ENCODE measurements at places on chromosomes 6 and 20. TPM values are rescaled to one million over a fixed set of nuclear protein-coding genes. Genes with fewer than 3 reads are reported as not detected.
A peak's percentile ranks its signal among the peaks of the same experiment; 100 is the strongest.

Gene PTCHD4
- total RNA-seq, result not detected

Gene EYA2
- not detected for total RNA-seq

Gene KCNK16
- total RNA-seq, result not detected

Gene TBX18
- not detected for total RNA-seq

Gene MYO6
- total RNA-seq, result 5.8 TPM

Gene GJA10
- total RNA-seq, result not detected

DNA sequence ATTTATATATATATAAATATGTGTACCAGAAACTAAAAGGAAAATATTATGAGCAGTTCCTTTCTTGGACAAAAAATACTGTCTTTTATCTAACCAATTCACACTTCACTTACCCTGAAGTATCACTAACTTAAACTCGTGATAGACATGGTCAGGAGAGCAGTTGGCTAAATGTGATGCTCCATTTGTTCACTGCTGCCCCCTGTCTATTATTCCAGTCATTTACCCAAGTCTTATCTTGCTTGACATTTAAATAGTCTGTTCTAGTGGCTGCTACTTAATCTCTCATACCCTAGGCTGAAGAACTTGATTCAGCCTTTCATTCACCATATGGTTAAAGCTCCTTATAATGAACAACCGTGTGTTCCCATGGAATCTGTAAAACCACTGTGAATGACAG, 789.6 kb upstream of the EYS start:
- no peak for DNase-seq

GRCh38 chr6:166476634-166477215, 94.0 kb upstream of the MPC1 start:
- DNase-seq, result no peak

DNA sequence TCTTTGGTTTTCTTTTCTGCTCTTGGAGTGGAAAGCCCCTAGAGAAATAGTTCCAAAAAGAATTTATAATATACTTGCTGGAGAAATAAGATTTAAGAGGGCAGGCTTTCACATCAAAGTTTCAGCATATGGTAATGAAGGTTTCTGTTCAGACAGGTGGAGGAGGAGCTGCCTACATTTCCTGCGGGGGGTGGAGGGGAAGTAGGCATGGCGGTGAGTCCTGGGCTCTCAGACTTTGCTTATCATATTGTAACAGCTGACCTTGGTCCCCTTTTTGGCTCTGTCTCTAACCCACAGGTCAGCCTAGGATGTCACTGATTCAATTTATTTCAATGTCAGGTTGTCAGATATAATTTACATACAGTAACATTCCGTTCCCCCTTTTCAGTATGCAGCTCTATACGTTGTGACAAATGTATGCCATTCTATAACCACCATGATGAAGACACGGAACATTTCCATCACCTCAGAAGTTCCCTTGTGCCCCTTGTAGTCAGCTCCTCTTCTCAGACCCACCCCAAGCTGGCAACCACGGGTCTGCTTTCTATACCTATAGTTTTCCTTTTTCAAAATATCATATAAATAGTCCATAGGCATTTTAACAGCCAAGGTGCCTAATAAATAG, 77.6 kb upstream of the GGTLC1 start:
- DNase-seq, result peak; percentile 4

DNA sequence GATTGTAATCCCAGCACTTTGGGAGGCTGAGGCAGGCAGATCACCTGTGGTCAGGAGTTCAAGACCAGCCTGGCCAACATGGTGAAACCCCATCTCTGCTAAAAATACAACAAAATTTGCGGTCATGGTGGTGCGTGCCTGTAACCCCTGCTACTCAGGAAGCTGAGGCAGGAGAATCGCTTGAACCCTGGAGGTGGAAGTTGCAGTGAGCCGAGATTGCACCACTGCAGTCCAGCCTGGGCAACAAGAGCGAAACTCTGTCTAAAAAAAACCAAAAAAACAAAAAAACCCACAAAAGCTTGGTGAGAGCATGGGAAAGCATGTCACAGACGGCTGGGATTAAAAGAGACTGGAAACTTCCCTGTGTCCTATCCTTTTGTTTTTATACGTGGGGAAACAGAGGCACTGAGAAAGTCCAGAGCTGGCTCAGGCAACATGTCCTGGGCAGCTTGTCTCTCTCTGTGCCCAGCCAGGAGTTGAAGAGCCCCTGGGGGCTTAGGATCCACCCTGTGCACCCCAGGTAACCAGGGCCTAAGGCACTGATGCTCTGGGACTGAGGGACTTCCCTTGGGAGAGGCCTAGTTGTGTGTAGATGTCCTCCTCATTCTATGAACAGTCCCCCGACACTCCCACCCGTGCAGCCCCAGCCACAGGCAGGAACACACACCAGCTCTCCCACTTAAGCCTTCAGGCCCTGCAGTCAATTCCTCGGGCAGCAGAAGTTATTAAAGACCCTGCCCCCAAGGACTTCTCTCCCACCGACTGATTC, 16.0 kb downstream of the CD40 start:
- no peak for DNase-seq

DNA sequence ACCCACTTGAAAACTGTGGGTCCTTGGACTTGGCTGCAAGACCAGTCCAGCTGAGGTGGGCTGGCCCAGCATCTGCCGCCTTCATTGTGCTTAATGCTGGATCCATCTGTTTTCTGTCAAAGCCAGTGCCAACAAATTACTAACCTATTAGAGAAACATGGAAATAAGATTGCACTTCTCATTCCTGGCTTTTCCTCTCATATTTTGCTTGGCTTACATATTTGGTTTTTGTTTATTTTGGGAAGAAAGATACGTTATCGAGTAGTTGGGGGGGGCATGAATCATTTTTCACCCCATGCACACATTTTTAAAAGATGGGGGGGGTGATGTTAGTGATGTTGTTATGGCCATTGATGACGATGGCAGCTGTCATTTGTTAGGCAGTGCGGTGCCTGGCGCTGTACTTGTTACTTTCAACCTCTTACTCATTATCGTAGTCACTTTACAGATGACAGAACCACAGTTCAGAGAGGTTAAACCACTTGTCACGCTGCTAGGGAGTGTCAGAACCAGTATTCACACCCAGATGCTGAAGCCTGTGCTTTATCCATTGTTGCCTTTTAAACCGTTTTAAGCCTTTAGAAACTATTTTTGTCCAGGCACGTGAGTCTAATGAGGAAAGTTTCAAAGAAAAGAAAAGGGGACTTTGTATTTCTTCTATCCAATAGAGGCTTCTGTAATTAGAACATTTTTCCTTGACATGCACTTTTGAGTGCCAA, 180.0 kb downstream of the TMEM242 start:
- DNase-seq, result no peak

- no peak for DNase-seq
Observed at GRCh38 chr6:46453216-46453615, 38.0 kb downstream of the RCAN2 start.

GRCh38 chr20:1718604-1719384, 61.2 kb upstream of the SIRPG start:
- no peak for DNase-seq

GRCh38 chr6:148629592-148630465, 117.0 kb upstream of the UST start:
- no peak for DNase-seq

DNA sequence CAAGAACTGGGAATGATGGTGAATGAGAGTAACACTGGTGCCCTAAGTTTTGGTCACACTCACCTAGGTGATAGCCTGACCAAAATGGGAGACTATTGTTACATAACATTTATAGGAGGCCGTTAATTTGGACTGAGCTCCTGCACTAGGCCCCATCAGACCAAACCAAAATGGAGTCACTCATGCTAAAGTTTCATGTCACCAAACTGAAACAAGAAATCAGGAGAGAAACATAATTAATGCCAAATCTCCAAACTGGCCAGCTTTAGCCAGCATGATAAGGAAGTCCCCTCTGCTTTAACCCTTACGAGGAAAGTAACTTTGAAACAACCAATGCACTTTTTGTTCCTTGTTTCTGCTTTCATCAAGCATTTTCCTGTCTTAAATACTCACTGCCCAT, 110.9 kb upstream of the SLC22A16 start:
- DNase-seq, result no peak

DNA sequence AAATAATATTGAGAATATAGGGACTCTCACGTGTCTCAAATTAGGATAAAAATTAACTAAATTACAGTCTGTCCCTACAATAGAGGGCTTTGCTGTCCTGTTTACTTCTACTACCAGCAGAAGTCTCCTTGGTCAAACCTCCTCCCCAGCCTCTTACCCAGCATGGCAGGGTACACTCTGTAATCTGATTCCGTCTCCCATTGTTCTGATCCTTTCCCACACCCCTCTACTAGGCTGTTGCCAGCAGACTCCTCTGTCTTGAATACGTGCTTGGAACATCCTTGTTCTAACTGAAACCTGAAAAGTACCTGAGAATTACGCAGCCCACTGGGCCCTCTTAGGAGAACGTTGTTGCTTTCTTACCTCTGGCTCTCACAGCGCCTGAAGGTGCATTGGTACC, 112.2 kb upstream of the PREP start:
- DNase-seq, result no peak

GRCh38 chr20:1823450-1823844, 71.8 kb upstream of the SIRPA start:
- DNase-seq, result no peak

GRCh38 chr20:15638816-15639215, 934.4 kb downstream of the KIF16B start:
- no peak for DNase-seq

DNA sequence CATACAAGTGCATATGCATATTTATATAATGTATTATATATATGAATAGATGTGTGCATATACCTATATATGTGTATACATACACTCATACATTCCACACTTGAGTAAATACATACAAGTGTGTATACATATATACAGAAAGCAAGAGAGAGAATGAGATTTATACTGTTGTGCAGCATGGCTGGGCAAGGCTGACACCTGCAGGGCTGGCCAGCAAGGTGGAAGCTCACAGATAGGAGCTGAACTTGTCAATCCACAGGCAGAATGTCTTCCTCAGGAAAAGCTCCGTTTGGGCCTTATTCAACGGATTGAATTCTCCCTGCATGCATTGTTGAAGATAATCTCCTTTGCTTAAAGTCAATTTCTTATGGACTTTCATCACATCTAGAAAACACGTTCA, 256.7 kb downstream of the ZNF217 start:
- DNase-seq, result no peak

All from CD8-positive, alpha-beta memory T cell (primary cell).